Suppressor macrophage treated with lipopolysaccharide for 1 hour (primary cell): ENCODE measurements at places on chromosomes 1 and 21.

DNA sequence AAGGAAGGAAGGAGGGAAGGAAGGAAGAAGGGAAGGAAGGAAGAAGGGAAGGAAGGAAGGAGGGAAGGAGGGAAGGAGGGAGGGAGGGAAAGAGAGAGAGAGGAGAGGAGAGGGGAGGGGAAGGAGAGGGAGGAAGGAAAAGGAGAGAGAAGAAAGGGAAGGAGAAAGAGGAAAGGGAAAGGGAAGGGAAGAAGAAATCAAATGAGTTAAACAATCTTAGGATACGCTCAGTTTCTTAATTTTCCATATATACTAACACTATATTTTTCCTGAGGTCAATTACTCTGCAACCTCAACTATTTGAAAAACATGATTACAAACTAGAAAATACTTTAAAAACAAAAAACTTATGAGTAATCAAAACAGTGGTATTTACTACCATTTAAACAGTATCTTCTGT is 53.3 kb downstream of the SPATA6 start:
- DNase-seq, result no peak

GRCh38 chr21:33761441-33762036 is 119.2 kb downstream of the ITSN1 start:
- peak; percentile 65 for DNase-seq

- DNase-seq, result no peak
These were observed 49.8 kb upstream of the WLS start for GRCh38 chr1:68281946-68282615.

DNA sequence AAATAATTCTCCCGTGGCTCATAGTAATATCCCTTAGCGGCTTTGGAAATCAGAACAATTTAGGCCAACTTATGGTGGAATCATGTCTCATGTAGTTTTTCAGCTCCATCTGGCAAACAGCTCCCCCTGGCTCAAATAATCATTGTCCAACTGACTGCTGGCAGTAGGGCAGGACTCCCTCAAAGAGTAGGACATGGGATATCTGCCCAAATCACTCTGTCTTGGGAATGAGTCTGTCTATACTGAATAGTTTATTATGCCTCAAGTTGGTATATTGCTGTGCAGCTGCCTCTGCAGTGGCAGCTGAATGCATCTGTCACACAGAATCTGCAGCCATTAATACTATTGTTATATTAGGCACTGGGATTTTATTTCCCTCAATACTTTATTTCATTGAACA is 255.7 kb downstream of the COL11A1 start:
- no peak for DNase-seq

GRCh38 chr1:214446772-214447556 is 104.4 kb downstream of the PTPN14 start:
- no peak for DNase-seq

- DNase-seq, result no peak
These were observed 2.2 kb upstream of the IL20 start for GRCh38 chr1:206863266-206863665.

GRCh38 chr1:155932081-155932480 is 2.1 kb downstream of the KHDC4 start:
- no peak for DNase-seq

GRCh38 chr21:32144851-32145250 is 134.0 kb downstream of the MIS18A start:
- no peak for DNase-seq

DNA sequence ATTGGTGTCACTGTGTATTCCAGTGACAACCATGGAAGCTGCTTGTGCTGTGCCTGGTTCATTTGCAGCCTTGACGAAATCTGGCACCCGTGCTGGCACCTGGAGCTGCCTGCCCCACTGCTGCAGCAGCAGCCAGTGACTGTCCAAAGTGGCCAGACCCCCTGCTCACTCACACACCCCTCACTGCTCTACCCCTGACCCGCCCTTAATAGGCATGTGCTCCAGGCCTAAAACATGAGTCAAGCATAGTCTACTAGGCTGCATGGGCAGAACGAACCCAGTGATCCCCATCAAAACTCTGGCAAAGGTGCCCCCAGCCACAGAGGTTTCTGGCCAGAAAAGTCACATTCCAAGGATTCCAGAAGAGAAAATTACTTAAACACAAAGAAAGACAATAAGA is 7.7 kb downstream of the PRAMEF1 start:
- DNase-seq, result no peak

GRCh38 chr1:156546267-156546666 is 26.1 kb downstream of the IQGAP3 start:
- no peak for DNase-seq
